GM23248 (cell line): ENCODE measurements at places on chromosomes 5 and 9. TPM values are rescaled to one million over a fixed set of nuclear protein-coding genes. Genes with fewer than 3 reads are reported as not detected.

GRCh38 chr5:171600741-171601265 lies 181.4 kb downstream of the FGF18 start:
- H3K36me3 ChIP-seq, result no peaks in the 10 kb centered on the region
- H3K4me3 ChIP-seq, result no peak overlapping the region
- peak; percentile 21 for DNase-seq
- H3K27me3 ChIP-seq, result peaks cover 30% of the 10 kb centered on the region
- H3K27ac ChIP-seq, result no peak overlapping the region

- peaks cover 31% of the 10 kb centered on the region for H3K4me1 ChIP-seq
- no peaks in the 10 kb centered on the region for H3K27me3 ChIP-seq
- no peak for DNase-seq
- H3K36me3 ChIP-seq, result no peaks in the 10 kb centered on the region
These were observed 25.3 kb downstream of the PTPA start for GRCh38 chr9:129136446-129137035.

Gene CDKN2A
- polyA plus RNA-seq, result 42.2 and 43.6 TPM in 2 replicates

Gene TPM2
- 3,527 and 3,584 TPM in 2 replicates for polyA plus RNA-seq

DNA sequence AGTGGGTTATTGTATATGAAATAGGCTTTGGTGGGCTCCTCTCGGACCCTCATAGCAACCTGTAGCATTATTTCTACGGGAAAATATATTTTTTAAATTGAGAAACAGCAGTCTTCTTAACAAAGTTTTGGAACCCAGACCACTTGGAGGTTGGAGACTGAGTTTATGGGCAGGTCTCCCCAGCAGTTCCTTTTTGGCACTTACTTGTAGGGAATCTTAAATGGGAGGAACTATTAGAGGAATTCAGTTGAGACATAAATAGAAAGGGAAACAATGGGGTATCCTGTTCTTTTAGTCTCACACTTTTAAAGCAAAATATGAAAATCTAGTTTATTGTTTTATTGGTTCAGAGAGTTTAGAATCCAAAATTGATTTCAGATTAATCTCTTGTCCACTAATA lies 111.5 kb downstream of the TRIO start:
- peaks cover 29% of the 10 kb centered on the region for H3K4me1 ChIP-seq
- peaks cover 25% of the 10 kb centered on the region for H3K36me3 ChIP-seq
- H3K27me3 ChIP-seq, result no peaks in the 10 kb centered on the region
- H3K4me3 ChIP-seq, result no peak overlapping the region
- no peak for DNase-seq
- peak overlapping the region; percentile 5; the same call in 1 of the 2 replicates for H3K27ac ChIP-seq

DNA sequence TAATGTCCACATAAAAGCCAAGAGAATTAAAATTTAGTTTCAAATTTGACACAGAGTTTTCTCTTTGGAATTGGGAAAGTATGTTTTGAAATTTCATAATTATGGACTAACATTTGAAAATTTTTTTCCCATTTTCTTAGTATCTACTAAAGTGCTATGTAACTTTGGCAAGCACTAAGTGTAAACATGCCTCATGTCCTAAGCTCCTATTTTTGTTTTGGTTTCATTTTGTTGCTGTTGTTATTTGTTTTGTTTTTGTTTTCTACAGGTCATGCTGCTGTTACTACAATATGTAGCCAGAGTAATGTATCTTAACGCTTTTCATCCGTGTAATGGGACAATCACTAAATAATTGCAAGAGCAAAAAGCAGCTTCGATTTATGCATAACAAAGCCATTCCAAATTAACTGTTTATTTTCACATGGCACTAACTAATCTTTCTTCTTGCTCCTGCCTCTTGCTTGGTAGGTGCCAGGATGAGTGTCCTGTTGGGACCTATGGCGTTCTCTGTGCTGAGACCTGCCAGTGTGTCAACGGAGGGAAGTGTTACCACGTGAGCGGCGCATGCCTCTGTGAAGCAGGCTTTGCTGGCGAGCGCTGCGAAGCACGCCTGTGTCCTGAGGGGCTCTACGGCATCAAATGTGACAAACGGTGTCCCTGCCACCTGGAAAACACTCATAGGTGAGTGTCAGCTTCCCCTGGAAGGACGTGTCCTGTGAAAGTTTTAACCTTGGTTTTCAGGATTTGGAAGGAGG lies 107.3 kb upstream of the PRRC1 start:
- peak overlapping the region; percentile 51 for H3K4me3 ChIP-seq
- H3K36me3 ChIP-seq, result no peaks in the 10 kb centered on the region
- H3K4me1 ChIP-seq, result peaks cover 12% of the 10 kb centered on the region
- DNase-seq, result peak; percentile 18
- H3K27ac ChIP-seq, result no peak overlapping the region

GRCh38 chr5:65882278-65882677 lies 44.1 kb upstream of the ERBIN start:
- H3K4me3 ChIP-seq, result no peak overlapping the region
- H3K27ac ChIP-seq, result no peak overlapping the region
- H3K27me3 ChIP-seq, result no peaks in the 10 kb centered on the region
- DNase-seq, result no peak
- no peaks in the 10 kb centered on the region for H3K36me3 ChIP-seq
